Activated CD4-positive, alpha-beta T cell treated with anti-CD3 and anti-CD28 coated beads, Interleukin-2, amount 10 ng/mL, durations not matched to agents 24 days and 14 days (primary cell): ENCODE measurements at places on chromosomes 11 and 22.

DNA sequence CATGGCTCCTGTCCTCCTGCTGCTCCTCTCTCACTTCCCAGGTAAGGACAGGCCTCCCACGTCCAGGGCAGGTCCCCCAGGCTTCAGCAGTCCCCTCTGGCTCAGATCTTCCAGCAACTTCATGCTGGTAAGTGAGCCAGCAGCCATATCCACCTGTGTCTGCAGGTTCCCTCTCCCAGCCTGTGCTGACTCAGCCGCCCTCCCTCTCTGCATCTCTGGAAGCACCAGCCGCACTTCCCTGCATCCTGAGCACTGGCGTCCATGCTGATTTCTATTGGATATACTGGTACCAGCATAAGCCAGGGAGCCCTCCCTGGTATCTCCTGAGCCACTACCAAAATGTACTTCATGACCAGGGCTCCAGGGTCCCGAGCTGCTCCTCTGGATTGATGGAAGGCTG is 19.0 kb downstream of the RFPL3 start:
- DNase-seq: no peak

- peak; percentile 95 for DNase-seq
Observed at GRCh38 chr11:66386171-66387069, 14.9 kb upstream of the SLC29A2 start.

DNA sequence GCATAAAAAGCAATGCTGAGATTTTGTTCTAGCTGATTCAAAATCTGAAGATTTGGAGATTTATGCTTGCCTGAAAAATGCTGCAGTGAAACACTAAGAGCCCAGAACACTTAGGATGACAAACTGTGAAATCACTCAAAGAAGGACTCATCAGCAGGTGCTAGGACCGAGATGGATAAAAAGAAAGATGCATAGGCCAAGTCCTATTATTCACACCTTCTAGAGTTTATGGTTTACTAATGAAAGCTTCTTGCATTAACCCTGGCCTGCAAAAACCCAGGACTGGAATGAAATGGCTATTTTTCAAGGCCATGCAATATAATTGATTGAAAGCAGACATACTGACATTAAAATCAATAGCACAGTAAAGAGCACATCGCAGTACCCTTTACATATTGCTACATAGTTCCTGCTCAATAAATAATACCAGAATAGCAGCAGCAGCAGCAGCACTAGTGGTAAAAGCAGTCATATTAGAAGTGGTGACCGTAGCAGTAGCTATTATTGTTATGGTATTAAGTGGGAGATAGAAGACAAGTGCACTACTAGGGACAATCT is 161.7 kb downstream of the RAB38 start:
- DNase-seq: no peak

GRCh38 chr22:33869946-33870345 is 50.3 kb downstream of the LARGE1 start:
- no peak for DNase-seq

DNA sequence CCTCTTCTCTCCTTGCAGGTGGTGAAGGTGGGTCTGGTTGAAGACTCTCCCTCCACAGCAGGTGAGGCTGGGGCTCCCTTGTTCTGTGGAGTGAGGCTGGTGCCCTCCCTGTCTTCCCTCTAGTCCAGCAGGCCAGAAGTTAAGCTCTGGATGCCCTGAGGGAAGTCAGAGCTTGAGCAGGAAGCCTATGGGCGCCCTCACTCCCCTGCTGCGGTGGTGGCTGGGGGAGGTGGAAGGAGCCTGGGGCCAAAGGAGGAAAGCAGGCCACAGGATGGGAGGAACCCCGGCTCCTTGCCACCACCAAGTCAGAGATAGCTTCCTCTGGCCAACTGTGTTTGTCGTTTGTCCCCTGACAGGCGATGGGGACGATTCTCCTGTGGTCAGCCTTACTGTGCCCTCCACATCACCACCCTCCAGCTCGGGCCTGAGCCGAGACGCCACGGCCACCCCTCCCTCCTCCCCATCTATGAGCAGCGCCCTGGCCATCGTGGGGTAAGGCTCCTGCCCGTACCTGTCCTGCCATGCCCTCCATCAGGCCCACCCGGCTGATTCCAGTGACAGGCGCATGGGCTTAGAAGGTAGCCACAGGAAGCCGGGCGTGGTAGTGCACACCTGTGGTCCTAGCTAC is 29.5 kb upstream of the RAB1B start:
- no peak for DNase-seq
